NCI-H446 treated with DMSO at 0.1 percent for 48 hours (cell line): ENCODE measurements at places on chromosomes 3 and 15.
A peak's percentile ranks its signal among the peaks of the same experiment; 100 is the strongest.

DNA sequence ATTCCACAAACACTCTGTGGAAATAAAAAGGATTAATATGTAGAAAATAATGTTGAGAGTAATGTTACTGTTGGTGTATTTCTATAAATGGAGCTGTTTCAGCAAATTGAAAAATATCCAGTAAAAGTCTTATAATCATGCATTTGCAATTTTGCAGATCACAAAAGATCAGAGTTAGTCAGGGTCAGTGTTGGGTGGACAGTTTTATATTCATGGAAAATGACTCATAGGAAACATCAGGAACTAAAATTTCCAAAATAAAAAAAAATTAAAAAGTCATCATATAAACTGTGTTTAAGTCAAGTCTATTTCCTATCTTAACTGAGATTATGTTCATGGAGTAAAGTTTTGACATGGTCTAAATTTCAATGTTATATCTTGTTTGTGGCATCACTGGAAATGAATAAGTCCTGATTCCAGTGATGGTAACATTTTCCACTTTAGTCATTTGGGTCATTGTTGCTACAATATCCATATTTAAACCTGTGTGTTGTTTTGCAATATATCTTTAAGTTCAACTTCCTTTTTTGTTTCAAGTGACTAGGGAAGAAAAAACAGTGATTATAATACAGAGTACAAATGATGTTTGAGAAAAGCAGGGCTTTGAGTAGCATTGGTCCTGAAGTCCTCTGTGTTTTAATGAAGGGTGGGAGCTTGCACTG lies 37.8 kb downstream of the MITF start:
- DNase-seq = no peak

GRCh38 chr3:186251948-186252619 lies 110.0 kb downstream of the DGKG start:
- DNase-seq = peak; percentile 76

DNA sequence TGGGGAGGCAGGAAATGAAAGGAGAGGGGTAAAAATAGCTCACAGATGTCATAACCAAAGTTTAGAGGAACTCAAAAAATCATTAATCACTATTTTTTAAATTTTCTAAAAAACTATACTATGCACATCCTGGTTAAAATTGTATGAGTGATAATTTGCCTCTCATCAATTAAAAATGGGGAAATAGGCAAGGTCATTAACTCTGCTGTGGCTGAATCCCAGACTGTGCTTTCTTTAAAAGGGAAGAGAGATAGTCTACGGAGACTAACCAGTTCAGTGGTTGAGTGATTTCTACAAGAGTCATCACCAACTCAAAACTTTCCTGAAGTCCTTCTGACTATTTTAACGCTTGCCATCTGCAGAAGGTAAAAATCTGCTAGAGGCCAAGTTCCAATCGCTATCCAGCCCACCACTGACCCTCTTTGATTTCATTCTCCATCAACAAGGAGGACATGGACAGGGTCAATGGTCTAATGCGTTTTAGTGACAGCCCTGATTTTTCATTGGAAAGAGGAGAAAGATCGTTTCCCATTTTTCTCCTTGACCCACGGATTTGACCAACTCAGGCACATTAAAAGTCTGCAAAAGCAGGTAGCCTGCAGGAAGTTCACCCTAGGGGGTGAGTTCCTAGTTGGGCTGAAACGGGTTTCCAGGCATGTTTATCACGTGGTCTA lies 850 bp downstream of the SUCLG2 start:
- DNase-seq = no peak

DNA sequence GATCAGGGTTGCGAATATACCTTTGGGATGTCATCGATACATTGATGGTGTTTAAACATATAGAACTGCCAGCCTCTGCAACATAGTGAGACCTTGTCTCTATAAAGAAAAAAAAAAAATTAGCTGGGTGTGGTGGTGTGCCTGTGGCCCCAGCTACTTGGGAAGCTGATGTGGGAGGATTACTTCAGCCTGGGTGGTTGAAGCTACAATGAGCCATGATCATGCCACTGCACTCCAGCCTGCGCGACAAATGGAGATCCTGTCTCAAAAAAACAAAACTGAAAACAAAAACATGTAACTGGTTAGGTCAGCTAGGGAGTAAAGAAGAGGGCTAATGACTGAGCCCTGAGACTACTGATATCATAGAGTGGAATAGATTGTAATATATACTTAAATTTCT lies 30.7 kb upstream of the MGA start:
- DNase-seq = no peak

GRCh38 chr15:92346063-92346462 lies 47.6 kb upstream of the ST8SIA2 start:
- no peak for DNase-seq

DNA sequence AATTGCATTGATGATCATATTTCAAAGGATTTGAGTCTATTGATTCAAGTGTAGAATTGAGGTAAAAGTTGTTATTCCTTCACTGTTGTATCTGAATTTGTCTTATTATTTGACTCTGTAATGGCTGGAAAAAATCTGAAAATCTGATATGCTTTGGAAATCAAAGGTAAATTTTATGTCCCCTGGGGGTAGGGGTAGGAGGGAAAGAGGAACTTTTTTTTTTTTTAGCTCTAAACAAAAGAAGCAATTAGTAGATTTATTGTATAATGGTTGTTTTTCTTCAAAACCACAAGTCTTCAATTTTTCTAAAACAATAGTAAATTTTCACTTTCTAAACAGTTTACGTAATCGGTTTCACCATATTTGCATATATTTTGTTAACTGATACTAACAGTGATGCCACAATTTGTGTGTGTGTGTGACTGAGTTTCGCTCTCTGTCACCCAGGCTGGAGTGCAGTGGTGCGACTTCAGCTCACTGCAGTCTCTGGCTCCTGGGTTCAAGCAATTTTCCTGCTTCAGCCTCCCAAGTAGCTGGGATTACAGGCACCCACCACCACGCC lies 91.7 kb upstream of the GOLGA6L4 start:
- DNase-seq = no peak

DNA sequence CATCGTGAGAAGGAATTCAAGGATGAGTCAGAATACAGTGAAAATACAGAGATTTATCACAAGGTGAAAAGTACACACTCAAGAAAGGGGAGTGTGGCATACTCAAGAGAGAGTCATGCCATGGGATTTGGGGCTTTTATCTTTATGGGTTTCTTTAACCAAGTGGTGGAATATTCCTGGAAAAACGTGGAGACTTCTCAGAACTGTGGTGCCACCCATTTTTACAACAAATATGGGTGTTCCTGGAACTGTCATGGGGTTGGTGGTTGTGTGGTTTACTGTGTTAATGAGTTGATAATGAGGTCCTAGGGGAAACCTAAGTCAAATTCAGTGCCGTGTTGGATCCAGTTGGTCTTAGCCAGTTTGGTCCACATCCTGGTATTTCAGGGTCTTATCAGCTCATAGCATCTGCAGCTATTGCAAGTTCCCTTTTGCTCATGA lies 497.2 kb downstream of the GABRG3 start:
- no peak for DNase-seq

DNA sequence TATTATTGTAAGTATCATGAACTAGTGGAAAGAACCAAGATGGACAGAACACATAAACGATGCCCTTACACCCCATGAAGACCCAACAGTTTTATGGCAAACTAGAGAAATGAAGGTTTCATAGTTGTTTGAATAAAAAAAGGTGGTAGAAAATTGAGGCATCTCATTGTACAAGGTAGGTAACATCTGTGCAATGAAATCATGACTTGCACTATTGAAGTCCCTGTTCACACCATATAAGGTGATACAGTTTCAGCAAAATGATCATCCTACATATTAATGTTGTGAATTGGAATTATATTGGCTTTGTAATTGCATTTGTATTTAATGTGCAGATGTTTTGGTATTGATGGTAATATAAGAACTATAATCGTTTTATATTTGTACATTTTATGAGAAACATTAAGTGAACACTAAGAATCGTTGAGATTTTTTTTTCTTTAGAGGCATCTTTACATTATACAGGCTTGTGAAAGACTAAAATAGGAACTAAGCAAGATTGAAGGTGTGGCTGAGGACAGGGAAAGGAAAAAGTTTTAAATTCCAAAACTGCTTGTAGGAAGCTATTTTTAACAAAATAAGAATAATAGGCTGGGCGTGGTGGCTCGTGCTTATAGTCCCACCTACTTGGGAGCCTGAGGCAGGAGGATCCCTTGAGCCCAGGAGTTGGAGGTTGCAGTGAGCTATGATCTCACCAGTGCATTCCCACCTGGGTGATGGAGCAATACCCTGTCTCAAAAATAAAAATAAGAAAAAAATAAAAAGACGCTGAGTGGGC lies 48.5 kb downstream of the CGNL1 start:
- no peak for DNase-seq

GRCh38 chr3:147939839-147940238 lies 530.7 kb downstream of the ZIC1 start:
- no peak for DNase-seq

DNA sequence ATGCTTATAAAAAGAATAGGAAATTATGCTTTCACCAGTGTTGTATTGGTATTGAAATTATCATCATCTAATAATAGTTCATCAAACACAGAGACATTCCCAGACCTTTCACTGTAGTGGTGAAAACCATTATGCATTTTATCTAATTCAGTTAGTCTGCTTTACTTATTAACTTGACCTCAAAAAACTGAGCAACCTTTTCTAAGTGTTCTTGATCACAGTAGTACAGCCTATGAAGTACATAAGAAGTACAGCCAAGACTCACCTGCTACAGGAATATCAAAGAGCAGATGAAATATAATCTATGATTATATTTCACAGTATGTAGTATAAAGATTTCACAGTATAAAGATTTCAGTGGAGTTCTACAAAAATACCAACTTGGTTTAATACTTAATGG lies 75.2 kb downstream of the FILIP1L start:
- no peak for DNase-seq

DNA sequence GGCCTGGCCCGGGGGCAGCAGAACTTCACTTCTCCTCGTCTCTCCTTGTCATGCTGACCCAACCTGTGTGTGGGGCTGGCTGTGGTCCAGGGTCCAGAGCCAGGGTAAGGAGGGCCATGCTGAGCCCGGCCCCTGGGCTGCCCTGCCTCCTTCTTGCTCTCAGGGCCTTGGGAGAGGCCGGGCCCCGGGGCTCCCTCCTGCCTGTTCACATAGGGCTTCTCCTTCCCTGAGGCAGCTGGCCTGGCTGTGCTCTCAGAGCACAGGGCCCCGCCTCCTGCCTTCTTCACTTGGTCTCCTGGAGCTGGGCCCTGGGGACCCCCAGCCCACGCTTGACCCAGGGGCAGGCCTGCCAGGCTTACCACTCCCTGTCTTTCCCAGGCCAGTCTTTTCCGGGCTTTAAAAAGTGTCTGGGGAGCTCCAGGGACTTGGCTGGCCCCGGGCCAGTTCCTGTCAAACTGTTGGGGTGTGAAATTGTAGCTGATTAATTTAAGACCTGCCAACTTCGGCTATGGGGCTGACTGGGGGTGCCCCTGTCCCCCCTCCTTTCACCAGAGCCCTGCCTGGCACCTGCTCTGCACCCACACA lies 11.8 kb downstream of the PLXNA1 start:
- DNase-seq = no peak

DNA sequence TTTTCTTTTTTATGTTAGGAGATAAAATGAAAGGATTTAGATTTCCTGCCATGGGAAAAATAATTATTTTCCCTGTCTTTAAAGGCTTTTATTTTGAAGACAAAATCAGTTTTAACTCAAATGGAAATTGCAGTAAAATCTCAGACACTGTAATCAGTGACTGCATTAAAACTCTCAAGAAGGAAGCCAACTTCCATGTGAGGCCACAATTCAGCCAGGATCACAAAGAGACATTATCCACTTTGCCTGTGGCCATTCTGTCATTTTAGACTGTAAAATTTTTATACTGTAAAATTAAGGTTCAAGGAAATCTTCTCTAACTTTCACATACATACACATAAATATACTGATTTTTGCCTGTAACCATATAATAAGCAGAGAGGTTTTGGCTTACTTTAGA lies 304.0 kb downstream of the TIGIT start:
- no peak for DNase-seq

GRCh38 chr3:177459401-177459800 lies 262.1 kb upstream of the TBL1XR1 start:
- DNase-seq = no peak

- no peak for DNase-seq
These were observed 48.2 kb downstream of the COL6A6 start for GRCh38 chr3:130565224-130565623.

GRCh38 chr3:159586571-159587202 lies 401.9 kb upstream of the IL12A start:
- DNase-seq = no peak

DNA sequence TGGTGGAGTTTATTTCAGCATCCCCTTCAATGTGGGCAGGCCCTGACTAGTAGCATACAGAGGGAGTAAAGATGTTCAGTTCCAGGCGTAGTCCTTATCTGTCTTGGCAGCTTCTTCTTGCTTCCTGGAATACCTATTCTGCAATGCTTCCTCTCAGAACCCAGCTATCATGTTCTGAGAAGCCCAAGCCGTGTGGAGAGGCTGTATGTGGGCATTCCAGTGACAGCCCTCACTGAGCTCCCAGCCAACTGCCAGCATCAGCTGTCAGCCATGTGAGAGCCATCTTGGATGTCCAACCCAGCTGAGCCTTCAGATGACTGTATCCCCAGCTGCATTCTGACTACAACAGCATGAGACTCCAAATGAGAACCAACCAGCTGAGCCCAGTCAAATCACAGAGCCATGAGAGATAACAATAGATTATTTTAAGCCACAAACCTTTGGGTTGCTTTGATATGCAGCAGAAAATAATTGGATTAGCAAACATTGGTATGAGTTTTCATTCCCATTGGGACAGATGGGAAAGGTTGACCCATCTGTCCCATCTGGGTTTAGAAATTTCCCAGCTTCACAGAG lies 8.4 kb upstream of the CMTM7 start:
- no peak for DNase-seq

- DNase-seq = no peak
These were observed 33.4 kb upstream of the XRN1 start for GRCh38 chr3:142481196-142481595.
